ENCODE measurements at places on chromosomes 6 and 20. TPM values are rescaled to one million over a fixed set of nuclear protein-coding genes. Genes with fewer than 3 reads are reported as not detected.

BANF2 gene
- total RNA-seq = not detected

RRAGD gene
- 25.8 TPM for total RNA-seq

ZSWIM3 gene
- 3.0 TPM for total RNA-seq

IP6K3 gene
- total RNA-seq = 0.56 TPM

VGLL2 gene
- not detected for total RNA-seq

MAS1 gene
- 0.27 TPM for total RNA-seq

PLCB1 gene
- total RNA-seq = 10.8 TPM

SYNDIG1 gene
- total RNA-seq = 5.4 TPM

PCED1A gene
- 44.3 TPM for total RNA-seq

TMEM200A gene
- total RNA-seq = 3.7 TPM

SOX18 gene
- total RNA-seq = 4.2 TPM

CCDC28A gene
- 7.3 TPM for total RNA-seq

KCNS1 gene
- total RNA-seq = not detected

ENPP1 gene
- total RNA-seq = 27.8 TPM

GRCh38 chr6:104109806-104110205 lies 749.9 kb downstream of the HACE1 start:
- DNase-seq = no peak

DNA sequence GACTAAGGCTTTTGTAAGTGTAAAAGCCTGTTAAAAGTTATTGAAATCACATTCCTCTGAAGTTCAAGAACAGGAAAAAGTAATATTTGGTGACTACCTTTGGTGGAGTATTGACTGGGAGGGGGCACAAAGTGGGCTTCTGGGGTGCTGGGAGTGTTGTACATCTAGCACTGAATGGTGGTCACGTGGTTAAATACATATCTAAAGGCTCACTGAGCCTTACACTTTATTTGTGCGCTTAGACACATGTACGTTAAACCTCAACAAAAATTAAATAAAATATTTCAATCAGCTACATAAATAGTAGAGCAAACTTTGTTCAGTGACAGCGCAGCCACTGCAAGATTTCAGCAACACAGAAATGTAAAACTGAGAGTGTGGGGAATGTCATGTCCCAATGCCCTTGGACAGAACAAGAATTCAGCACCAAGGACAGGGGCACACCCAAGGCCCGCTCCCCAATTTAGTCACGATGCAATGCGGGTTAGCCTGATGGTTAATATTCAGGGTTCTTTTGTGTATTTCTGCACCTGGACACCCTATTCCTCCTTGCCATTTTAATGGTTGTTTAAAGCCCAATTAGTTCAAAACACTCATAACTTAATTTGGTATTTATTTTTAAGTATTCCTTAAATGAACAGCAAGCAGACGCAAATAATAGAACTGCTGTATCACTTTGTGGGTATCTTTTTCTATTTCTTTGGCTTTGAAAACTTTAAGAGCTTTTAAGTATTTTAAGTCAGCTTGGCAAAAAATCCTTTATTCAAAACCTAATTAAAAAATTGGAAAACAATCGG lies 37.4 kb downstream of the ANGPT4 start:
- DNase-seq = no peak

DNA sequence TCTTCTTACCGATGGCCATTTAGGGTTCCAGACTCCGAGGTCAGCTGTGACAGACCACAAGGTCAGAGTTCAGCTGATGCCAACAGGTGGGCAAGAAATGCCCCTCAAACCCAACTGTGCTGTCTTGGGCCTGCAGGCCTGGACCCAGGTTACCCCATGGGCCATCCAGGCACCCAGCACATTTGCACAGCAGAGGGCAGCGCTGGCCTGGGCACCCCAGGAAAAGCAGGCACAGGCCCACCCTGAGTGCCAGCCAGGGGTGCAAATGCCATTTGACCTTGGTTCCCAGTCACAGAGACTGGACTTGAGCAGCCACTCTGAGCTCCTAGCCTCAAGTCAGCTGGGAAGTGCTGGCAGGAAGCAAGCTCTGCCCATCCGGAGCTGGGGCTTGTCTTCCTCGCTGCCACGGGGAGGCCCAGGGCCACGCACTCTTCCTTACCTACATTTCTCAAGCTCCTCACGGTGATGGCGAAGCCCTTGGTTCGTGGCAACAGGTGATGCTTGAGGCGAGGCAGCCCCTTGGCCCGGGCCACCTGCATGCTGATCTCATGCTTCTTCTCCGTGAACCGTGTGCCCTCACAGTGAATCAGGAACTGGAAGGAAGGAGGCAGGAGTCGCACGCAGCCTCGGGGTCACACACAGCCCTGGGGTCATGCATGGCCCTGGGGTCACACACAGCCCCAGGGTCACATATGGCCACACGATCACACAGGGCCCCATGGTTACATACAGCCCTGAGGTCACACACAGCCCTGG lies 120.8 kb downstream of the AGPAT4 start:
- no peak for DNase-seq

GRCh38 chr20:50874758-50875665 lies 56.2 kb downstream of the ADNP start:
- DNase-seq = no peak

DNA sequence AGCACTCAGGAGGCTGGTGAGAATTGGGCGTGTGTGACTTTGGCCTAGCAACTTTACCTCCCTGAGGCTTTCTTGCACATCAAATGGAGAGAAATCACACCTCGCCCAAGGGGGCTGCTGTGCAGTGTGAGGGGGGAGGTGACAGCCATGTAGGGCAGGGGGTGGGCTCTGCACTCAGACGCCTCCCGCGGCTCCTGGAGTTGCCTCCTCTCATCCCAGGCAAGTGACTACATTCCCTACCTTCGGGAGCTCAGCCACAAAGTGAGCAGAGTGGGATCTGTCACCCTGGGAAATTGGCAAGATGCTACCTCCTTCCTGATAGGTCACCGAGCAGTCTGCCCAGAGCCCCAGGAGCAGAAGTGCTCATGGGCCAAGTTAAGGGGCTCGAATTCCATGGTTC lies 56.0 kb downstream of the GCNT2 start:
- no peak for DNase-seq

- DNase-seq = no peak
Measured at GRCh38 chr20:56805313-56805712, 176.2 kb downstream of the TFAP2C start.

DNA sequence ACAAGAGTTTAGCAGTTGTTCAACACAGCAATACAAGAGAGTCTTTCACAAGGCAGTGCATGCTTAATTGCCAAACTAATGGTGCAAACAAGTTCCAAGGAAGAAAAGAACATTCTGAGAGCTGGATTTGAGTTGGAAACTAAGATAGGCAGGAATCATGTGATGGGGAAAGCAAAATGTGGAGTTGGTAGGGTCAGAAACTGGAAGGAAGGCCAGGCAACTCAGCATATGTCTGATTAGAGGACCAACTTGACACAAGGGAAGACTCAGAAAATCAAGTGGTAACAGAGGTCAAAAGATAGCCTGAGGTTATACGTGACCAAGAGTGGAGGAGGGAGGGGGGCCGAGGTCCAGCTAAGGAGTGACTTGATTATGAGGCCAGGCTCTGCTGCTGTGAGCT lies 117.3 kb downstream of the SMLR1 start:
- DNase-seq = no peak

DNA sequence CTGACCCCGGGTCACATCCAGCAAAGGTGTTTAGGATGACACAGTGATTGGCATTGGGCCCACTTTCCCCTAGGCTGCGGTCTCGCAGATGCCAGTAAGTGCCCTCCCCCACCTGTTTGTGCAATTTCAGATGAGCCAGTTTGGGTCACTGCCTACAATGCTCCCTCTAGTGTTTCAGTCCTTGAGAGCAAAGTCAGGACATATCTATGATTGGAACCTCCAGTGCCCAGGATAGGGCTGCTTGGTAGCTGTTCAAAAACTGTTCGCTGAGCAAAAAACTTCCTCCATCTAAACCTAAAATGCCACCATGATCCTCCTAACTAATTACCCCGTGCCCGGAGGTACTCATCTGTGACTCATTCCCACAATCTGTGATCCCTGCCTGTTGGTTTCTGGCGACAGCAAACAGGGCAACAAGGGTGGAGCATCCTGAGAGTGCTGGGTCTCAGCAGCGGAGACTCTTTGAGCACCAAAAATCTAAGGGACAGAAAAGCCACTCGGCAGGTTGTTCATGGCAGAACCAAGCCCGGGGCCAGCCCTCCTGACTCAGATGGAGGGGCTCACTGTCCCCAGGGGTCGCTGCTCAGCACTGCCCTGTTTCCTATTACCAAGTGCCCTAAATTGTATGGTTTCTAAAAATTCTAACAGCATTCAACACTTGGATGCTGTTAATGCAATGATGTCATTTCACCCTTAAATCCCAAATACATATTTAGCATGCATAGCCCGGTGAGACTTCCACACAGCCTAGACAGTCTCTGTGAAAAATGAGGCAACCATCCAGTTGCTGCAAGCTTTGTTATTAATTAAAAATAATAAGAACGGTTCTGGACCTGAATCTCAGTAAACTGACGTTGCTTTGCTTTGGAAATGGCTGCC lies 5.0 kb downstream of the VSX1 start:
- no peak for DNase-seq

GRCh38 chr6:37792457-37793033 lies 27.0 kb upstream of the ZFAND3 start:
- no peak for DNase-seq

- no peak for DNase-seq
Measured at GRCh38 chr6:136015531-136015930, 164.0 kb downstream of the PDE7B start.

DNA sequence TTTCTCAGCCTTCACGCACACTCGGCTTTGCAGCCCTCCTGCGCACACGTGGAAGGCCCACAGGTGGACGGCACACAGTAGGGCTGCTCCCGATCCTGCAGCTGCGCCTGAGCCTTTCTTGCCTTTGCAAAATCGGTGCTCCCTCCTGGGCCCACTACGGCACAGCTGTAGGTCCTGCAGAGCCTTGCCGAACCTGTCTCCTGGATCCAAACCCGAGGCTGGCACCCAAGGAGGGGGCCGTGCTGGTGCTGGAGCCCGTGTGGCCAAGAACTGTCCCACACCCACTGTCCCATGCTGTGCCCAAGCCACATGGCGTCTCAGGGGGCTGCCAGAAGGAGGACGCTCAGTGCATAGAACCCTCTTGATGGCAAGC lies 227.4 kb downstream of the TTLL2 start:
- DNase-seq = no peak

GRCh38 chr6:136895901-136896300 lies 26.2 kb upstream of the SLC35D3 start:
- no peak for DNase-seq

- DNase-seq = no peak
Measured at GRCh38 chr6:46015119-46015968, at the start of gene CLIC5. TSS of gene CLIC5 (minus strand) at chr6:46015860. CDS start at chr6:46015542, 318 bp downstream.

DNA sequence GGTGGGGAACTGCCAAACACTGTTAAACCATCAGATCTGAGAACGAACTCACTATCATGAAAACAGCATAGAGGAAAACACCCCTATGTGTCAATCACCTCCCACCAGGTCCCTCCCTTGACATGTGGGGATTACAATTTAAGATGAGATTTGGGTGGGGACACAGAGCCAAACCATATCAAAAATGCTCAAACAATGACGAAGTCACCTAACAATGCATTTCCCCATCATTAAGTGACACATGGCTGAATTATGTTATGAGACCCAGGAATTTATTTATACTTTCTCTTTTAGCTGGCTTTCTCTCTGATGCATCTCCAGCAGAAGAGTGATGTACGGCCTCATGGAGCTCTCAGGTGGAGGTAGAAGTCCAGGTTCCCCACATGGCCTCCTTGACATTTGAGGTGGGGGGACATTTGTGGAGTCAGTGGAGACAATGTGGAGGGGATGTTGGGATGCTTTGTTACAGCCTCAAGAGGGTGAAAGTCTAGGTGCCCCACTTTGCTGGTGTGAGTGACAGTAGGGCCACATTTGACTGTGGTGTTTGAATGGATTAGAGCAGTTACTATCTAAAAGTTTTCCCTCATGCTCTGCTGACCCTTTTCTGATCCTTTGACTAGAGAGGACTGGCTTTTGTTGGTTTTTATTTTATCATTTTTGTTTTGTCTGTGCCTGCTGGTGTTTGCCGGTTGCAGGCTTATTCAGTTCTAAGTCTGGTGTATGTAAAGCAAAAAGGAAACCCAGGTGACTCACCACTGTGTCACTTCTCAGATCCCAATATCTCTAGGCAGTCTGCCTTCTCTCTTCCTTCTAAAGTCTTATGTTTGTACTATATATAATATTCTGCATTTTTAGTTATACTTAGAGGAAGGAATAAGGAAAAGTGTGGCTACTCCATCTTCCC lies 18.5 kb upstream of the DCBLD1 start:
- DNase-seq = no peak

DNA sequence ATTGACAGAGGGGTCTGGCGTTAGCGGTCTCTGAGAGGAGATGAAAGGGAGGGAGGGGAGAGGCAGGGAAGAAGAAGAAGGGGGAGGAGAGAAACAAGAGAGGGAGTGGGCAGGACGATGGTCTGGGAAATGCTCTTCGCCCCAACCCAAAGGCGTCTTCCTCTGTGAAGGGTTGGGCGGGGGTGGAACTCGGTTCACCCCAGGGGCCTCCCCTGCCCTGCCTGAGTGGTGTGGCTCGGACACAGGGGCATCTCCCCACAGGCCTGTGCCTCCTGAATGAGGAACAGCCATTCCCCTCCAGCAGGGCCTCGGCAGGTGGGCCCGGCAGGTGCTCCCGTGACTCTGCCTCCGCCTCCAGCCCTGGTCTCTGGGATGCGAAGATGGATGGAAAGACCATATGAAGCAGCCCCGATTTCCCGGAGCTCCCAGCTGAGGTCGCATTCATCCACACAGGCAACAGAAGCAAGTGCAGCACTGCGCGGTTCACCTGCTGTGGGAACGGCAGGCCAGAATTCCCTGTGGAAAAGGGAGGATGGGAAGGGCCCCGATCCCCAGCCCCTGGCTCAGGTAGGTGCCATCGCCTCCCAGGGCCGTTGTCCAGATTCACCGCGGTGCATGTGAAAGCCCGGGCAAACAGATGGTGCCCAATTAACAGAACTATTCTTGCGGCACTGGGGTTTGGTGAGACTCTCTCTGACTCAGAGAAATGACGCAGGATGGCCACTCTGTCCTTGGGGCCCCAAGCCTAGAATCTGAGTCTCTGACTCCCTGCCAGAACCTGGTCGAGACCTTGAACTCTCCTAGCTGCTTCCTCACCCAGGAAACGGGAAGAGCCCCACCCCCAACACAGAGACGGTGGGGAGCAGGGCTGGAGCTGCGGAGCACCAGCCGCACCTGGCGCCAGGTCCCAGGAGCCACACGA lies 29.4 kb upstream of the RPS6KA2 start:
- DNase-seq = no peak

GRCh38 chr6:130593200-130593599 lies 227.4 kb downstream of the TMEM200A start:
- no peak for DNase-seq

GRCh38 chr6:127775371-127775770 lies 125.5 kb downstream of the THEMIS start:
- no peak for DNase-seq
